Trophoblast cell (in vitro differentiated cells and primary cell): ENCODE measurements at places on chromosomes 4 and X.

DNA sequence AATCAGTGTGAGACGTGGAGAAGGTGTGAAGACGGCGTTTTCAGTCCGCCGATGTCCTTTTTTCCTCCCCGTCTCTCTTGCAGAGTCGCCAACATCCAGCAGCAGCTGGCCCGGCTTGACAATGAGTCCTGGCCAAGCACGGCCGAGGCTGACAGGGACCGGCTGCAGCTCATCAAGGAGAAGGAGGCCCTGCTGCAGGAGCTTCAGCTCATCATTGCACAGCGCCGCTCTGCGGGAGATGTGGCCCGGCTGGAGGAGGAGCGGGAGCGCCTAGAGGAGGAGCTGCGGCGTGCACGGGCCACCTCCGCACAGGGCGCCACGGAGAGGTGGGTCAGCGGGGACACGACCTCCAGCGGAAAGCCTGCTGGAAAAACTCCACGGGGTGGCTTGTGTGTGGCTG is 47.1 kb upstream of the CLCN4 start:
- no peaks in the 10 kb centered on the region for H3K27me3 ChIP-seq
- no peak overlapping the region for H3K4me3 ChIP-seq
- H3K36me3 ChIP-seq = peaks cover 27% of the 10 kb centered on the region

DNA sequence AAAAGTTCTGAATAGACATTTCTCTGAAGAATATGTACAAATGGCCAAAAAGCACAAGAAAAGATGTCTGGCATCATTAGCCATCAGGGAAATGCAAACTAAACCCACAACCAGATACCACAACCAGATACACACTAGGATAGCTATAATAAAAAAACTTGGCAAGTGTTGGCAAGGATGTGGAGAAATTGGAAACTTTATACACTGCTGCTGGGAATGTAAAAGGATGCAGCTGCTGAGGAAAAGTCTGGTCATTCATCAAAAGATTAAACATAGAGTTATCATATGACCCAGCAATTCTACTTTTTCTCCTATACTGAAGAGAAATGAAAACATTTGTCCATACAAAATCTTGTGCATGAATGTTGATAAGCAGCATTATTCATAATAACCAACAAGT is 92.3 kb downstream of the UCHL1 start:
- no peak overlapping the region for H3K27ac ChIP-seq
- no peaks in the 10 kb centered on the region for H3K36me3 ChIP-seq
- no peak overlapping the region for H3K4me3 ChIP-seq
- DNase-seq = no peak
- H3K27me3 ChIP-seq = no peaks in the 10 kb centered on the region

- no peak for DNase-seq
- H3K4me3 ChIP-seq = no peak overlapping the region
- H3K36me3 ChIP-seq = no peaks in the 10 kb centered on the region
- H3K4me1 ChIP-seq = no peaks in the 10 kb centered on the region
- H3K27ac ChIP-seq = no peak overlapping the region
Observed at GRCh38 chr4:99221980-99222379, 2.9 kb upstream of the ADH6 start.

DNA sequence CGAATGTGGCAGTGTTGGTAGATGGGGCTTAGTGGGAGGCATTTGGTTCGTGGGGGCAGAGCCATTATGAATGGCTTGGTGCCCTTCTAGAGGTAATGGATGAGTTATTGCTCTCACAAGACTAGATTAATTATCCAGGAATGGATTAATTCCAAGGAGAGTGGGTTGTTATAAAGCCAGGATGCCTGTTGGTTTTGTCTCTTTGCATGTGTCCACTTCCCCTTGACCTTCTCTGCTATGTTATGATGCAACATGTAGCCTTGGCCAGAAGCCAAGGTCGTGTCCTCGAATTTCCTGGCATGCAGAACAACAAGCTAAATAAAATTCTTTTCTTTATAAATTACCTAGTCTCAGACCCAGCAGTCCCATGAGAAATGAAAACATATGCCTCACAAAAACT is 111.2 kb upstream of the PLS3 start:
- H3K27ac ChIP-seq = no peak overlapping the region
- H3K27me3 ChIP-seq = no peaks in the 10 kb centered on the region
- H3K4me1 ChIP-seq = no peaks in the 10 kb centered on the region
- no peak overlapping the region for H3K4me3 ChIP-seq

GRCh38 chrX:10045327-10046000 is 78.3 kb downstream of the CLDN34 start:
- no peak overlapping the region for H3K4me3 ChIP-seq
- H3K27me3 ChIP-seq = no peaks in the 10 kb centered on the region
- peaks cover 35% of the 10 kb centered on the region for H3K4me1 ChIP-seq
- H3K27ac ChIP-seq = no peak overlapping the region

- H3K36me3 ChIP-seq = no peaks in the 10 kb centered on the region
- H3K27me3 ChIP-seq = no peaks in the 10 kb centered on the region
- peaks cover 41% of the 10 kb centered on the region for H3K4me1 ChIP-seq
Observed at GRCh38 chr4:10173754-10174749, 57.5 kb upstream of the WDR1 start.

- no peak overlapping the region for H3K4me3 ChIP-seq
- peaks cover 33% of the 10 kb centered on the region for H3K36me3 ChIP-seq
- no peaks in the 10 kb centered on the region for H3K4me1 ChIP-seq
- no peak overlapping the region for H3K27ac ChIP-seq
- DNase-seq = peak; percentile 10
Observed at GRCh38 chr4:39308611-39309010, 57.6 kb downstream of the RFC1 start.

GRCh38 chr4:12393631-12394262 is 965.1 kb upstream of the HS3ST1 start:
- no peak for DNase-seq
- no peak overlapping the region for H3K4me3 ChIP-seq
- no peaks in the 10 kb centered on the region for H3K36me3 ChIP-seq
- H3K27me3 ChIP-seq = no peaks in the 10 kb centered on the region
- H3K27ac ChIP-seq = no peak overlapping the region

DNA sequence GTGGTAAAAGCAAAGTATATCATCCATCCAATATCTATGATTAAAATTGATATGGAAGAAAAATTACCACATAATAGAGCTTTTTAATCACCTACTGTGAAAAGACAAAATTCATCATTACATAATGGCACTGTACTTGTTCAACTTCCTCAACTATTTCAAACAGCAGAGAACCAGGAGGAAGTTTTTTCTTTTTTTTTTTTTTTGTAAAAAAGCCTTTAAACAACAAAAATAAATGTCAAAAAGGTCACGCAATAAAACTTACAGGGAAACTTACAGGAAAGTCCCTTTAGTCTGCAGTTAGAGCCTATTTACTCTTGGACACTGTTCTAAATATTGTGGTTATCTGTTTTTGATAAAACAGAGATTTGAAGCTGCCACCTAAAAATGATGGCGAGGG is 4.8 kb downstream of the PDGFC start:
- peaks cover 9% of the 10 kb centered on the region for H3K4me1 ChIP-seq
- DNase-seq = no peak
- no peaks in the 10 kb centered on the region for H3K36me3 ChIP-seq

DNA sequence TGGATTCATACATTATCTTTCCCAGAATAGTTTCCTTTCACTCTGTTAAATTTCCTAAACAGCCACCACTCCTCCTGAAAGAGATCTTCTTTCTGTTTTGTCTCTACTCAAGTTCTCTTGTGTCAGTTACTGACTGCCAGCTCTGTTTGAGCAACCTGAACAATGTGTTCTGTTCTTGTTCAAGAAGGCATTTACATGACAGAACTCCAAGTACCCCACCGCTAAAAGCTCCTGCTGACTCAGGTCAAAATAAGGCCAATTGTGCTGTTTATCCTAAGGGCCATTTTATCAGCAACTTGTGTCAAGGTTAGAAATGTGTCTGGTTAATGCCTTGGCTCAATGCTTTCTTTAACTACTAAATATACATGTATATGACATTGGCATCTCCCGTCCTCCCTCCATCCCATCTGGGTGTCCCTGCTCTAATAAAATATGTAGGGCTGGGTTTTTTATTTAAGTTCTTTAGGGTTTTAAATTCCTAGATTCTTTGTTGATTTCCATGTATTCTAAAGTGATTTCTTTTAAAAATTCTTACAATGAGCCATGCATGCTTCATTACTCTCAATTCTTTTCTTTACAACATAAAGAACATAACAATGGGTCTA is 144.3 kb upstream of the PAQR3 start:
- no peaks in the 10 kb centered on the region for H3K36me3 ChIP-seq
- peak overlapping the region; percentile 87 for H3K27ac ChIP-seq
- no peak for DNase-seq
- H3K4me1 ChIP-seq = no peaks in the 10 kb centered on the region
- H3K27me3 ChIP-seq = no peaks in the 10 kb centered on the region

- H3K27ac ChIP-seq = no peak overlapping the region
- no peak for DNase-seq
- H3K27me3 ChIP-seq = no peaks in the 10 kb centered on the region
- no peaks in the 10 kb centered on the region for H3K4me1 ChIP-seq
- H3K4me3 ChIP-seq = no peak overlapping the region
- no peaks in the 10 kb centered on the region for H3K36me3 ChIP-seq
Observed at GRCh38 chr4:149145803-149146202, 669.8 kb downstream of the IQCM start.

GRCh38 chrX:40479777-40480318 is 100.9 kb upstream of the ATP6AP2 start:
- H3K4me1 ChIP-seq = peaks cover 2% of the 10 kb centered on the region
- H3K4me3 ChIP-seq = no peak overlapping the region
- H3K27ac ChIP-seq = no peak overlapping the region
- DNase-seq = no peak
- no peaks in the 10 kb centered on the region for H3K27me3 ChIP-seq
- H3K36me3 ChIP-seq = no peaks in the 10 kb centered on the region

DNA sequence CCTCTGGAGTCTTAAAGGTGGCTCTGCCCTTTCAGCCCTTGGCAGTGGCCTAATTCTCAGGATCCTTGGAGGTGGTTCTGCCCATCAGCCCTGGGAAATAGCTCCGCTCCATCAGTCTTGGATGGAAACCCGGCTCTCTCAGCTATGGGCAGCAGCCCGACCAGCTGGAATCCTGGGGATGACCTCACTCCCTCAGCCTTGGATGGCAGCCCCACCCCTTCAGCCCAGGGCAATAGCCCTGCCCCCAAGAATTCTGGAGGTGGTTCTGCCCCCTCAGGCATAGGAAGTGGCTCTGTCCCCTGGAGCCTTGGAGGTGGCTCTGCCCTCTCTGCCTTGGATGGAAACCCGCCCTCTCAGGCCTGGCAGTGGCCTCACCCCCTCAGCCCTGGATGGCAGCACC is 127.7 kb downstream of the RBMX2 start:
- H3K27me3 ChIP-seq = no peaks in the 10 kb centered on the region
- no peaks in the 10 kb centered on the region for H3K4me1 ChIP-seq
- no peak overlapping the region for H3K4me3 ChIP-seq
- no peaks in the 10 kb centered on the region for H3K36me3 ChIP-seq
- DNase-seq = no peak
- H3K27ac ChIP-seq = no peak overlapping the region

- peak overlapping the region; percentile 94 for H3K27ac ChIP-seq
- no peaks in the 10 kb centered on the region for H3K27me3 ChIP-seq
- H3K4me3 ChIP-seq = peak overlapping the region; percentile 76
- H3K4me1 ChIP-seq = peaks cover 12% of the 10 kb centered on the region
- no peak for DNase-seq
Observed at GRCh38 chrX:153926858-153927671, 1.0 kb upstream of the ARHGAP4 start.

- no peaks in the 10 kb centered on the region for H3K27me3 ChIP-seq
- DNase-seq = no peak
- H3K36me3 ChIP-seq = no peaks in the 10 kb centered on the region
- H3K27ac ChIP-seq = no peak overlapping the region
Observed at GRCh38 chrX:4239650-4240540, 526.4 kb upstream of the PRKX start.

DNA sequence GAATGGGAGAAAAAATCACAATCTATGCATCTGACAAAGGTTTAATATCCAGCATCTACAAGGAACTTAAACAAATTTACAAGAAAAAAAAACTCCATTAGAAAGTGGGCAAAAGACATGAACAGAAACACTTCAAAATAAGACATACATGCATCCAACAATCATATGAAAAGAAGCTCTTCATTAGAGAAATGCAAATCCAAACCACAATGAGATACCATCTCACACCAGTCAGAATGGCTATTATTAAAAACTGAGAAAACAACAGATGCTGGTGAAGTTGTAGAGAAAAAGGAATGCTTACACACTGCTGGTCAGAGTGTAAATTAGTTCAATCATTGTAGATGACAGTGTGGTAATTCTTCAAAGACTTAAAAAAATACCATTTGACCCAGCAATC is 306.0 kb upstream of the TBX22 start:
- no peak for DNase-seq
- no peak overlapping the region for H3K27ac ChIP-seq
- no peaks in the 10 kb centered on the region for H3K27me3 ChIP-seq
- no peaks in the 10 kb centered on the region for H3K36me3 ChIP-seq
- no peak overlapping the region for H3K4me3 ChIP-seq

- no peaks in the 10 kb centered on the region for H3K4me1 ChIP-seq
- H3K36me3 ChIP-seq = no peaks in the 10 kb centered on the region
- H3K4me3 ChIP-seq = no peak overlapping the region
- H3K27me3 ChIP-seq = no peaks in the 10 kb centered on the region
Observed at GRCh38 chrX:132452911-132453550, 35.8 kb downstream of the MBNL3 start.

GRCh38 chrX:139200793-139201192 is 329.7 kb upstream of the F9 start:
- H3K36me3 ChIP-seq = no peaks in the 10 kb centered on the region
- H3K4me1 ChIP-seq = no peaks in the 10 kb centered on the region
- peaks cover 7% of the 10 kb centered on the region for H3K27me3 ChIP-seq
- DNase-seq = no peak

GRCh38 chr4:140904904-140905303 is 148.7 kb upstream of the TBC1D9 start:
- H3K27me3 ChIP-seq = no peaks in the 10 kb centered on the region
- no peak overlapping the region for H3K27ac ChIP-seq
- no peak overlapping the region for H3K4me3 ChIP-seq
- no peak for DNase-seq

DNA sequence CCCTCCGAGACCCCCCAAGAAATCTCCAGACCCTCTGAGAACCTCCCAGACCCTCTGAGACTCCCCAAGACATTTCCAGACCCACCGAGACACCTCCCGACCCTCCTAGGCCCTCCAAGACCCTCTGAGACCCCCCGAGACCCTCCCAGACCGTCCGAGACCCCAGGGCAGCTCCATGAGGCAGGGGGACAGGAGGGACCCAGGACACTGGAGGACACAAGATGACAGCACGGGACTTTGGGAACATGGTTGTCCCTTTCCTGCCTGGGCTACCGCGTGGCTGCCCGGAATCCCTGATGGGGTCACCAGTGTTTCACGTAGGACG is 10.3 kb downstream of the CTBP1 start:
- no peak overlapping the region for H3K27ac ChIP-seq
- no peak for DNase-seq
- H3K4me1 ChIP-seq = peaks cover 8% of the 10 kb centered on the region

- H3K27ac ChIP-seq = no peak overlapping the region
- DNase-seq = no peak
- peaks cover 4% of the 10 kb centered on the region for H3K4me1 ChIP-seq
- no peak overlapping the region for H3K4me3 ChIP-seq
- no peaks in the 10 kb centered on the region for H3K36me3 ChIP-seq
- no peaks in the 10 kb centered on the region for H3K27me3 ChIP-seq
Observed at GRCh38 chr4:77202491-77202890, 45.5 kb downstream of the CCNG2 start.
